ENCODE measurements at places on chromosomes 7 and 10.

DNA sequence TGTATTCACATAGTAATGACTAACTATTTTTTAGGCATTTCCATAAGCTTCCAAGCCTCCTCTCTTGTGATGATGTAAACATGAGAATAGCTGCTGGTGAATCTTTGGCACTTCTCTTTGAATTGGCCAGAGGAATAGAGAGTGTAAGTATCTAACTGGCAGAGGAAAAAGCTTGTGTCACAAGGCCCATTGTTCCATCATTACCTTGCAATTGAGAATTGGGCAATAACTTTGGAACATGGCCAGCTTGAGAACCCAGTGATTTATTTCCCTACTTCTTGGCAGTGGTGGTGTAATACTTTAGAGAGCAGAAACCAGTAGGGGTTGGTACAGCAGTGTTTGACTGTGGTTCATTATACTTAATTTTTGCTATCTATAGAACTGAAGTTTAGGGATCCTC is 12.0 kb downstream of the IFRD1 start:
- DNase-seq: peak; percentile 50

- no peak for DNase-seq
Observed at GRCh38 chr7:116783666-116784318, 78.6 kb upstream of the CAPZA2 start.

GRCh38 chr7:112930787-112931186 is 140.6 kb upstream of the TMEM168 start:
- DNase-seq: no peak

DNA sequence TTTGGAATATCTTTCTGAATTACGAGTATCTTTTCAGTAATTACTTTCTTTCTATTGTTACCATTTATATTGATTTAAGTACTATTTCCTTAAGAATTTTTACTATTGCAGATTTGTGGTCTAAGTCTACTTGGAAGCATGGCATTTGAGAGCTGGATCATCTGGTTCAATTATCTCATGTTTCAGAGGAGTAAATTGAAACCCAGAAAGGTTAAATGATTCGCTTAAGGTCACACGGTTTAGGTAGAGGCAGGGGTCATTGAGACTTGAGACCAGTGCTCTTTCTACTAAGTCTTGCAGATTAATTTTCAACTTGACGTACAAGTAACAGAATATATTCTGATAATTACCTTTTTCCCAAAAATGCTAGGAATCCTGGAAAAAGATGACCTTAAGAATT is 109.2 kb upstream of the GLCCI1 start:
- DNase-seq: no peak

DNA sequence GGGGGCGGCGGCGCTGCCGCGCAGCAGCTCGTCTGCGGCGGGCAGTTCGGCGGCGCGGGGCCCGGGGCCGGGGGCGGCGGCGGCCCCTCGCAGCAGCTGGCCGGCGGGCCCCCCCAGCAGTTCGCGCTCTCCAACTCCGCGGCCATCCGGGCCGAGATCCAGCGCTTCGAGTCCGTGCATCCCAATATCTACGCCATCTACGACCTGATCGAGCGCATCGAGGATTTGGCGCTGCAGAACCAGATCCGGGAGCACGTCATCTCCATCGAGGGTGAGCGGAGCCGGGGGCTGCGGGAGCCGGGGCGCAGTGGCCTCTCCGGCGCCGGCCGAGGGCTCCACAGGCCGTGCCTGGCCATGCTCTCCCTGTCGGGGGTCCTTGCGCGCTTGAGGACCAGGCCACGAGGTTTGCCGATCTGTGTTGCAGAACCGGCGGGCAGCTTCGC is 548 bp downstream of the AGAP3 start:
- DNase-seq: peak; percentile 55

DNA sequence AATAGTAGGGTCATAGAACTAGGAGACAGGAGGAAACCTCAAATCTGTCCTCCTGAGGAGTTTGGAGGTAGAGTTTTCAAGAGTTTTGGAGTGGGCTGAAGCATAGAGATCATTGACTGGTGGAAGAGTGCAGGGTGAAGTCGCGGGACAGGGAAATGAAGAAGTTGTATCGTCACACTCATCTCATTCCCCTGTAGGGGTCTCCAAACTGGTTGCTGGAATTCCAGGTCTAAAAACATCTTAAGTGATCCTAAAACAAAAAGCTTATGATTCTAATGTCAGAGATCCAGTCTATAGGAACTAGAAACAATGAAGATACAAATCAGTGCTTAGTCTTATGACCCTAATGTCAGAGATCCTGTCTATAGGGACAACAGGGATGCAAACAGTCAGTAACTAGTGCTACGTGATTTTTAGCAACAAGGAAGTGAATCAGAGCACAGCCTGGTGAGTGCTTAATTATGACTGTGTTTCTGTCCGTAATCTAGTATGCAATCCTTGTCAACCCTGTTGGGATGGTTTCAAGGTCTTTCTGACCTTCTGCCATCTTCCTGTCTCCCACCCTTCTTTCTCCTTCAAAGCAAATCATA is 139.4 kb downstream of the SKIDA1 start:
- no peak for DNase-seq

GRCh38 chr7:26480156-26480555 is 188.5 kb downstream of the SNX10 start:
- no peak for DNase-seq

DNA sequence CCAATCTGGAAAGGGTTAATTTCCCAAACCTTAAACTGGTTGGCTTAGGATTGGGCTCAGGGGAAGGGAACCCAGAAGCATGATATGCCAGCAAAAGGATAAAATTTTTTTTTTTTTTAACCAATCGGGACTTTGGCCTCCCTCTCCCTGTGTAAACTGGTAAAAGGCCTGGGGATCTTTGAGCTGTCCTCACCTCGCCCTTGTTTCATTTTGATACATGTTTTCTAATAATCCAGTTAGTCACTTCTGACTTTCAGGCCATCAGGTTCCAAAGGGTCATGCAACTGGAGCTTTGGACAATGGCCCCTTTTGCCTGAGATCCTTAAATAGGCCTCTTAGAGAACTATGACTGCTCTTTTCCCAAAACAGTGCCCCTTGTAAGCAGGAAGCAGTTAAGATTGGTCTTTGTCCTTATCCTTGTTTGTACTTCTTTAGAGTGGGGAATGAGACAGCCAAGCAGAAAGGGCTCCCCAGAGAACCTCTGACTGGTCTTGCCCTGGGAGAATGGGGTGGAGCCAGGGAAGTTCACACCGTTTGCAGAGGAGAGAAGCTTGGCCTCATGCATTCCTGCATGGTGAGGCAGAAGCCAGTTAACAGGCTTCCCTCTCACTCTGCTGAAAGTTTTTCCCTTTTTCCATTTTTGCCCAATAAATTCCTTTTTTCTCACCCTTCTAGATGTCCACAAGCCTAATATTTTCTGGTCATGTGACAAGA is 424.2 kb upstream of the CNTNAP2 start:
- DNase-seq: peak; percentile 36

- no peak for DNase-seq
Observed at GRCh38 chr10:74786126-74786525, 40.3 kb upstream of the KAT6B start.

DNA sequence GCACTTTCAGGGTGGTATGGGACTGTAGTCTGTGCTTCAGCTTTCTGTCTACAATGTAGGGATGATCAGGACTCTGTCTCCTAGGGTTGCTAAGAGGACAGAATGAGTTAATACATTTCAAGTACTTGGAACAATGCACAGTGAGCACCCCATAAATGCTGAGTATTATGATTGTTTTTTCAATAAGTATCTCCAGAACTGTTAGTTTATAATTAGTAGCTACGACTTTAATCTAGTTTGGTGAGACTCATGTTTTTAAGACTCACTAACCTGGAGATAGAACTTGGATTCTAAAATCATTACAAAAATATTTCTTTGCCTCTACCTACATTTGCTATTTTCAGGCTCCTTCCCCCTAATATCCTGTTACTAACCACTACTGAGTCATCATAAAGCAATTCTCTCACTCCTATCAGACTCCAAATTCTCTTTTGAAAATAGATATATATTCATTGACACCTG is 95.3 kb downstream of the CPED1 start:
- no peak for DNase-seq

- no peak for DNase-seq
Observed at GRCh38 chr7:8105449-8106095, 137.0 kb downstream of the GLCCI1 start.

DNA sequence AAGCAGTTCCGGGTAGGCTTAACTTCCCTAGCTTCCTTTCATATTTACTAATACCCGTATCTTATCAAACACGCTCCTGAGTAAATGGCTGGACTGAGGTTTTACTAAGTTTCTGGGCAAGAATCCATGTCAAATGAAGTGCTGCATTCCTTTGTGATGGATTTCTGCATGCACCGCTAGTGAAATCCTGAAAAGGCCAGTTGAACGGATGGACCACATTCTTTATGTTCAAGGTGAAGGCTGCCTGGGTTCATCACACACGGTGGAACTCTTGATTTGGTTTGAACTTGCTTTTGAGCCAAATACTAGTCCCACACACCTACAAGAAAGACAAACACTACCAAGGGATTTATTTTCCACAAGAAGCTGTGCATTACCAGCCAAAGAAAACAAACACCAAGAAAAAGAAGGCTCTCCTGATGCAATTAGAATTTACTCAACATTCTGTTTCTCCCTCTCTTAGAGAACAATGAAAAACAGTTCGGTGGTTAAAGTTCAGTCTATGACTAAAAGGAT is 255.0 kb upstream of the SEMA3C start:
- DNase-seq: no peak

DNA sequence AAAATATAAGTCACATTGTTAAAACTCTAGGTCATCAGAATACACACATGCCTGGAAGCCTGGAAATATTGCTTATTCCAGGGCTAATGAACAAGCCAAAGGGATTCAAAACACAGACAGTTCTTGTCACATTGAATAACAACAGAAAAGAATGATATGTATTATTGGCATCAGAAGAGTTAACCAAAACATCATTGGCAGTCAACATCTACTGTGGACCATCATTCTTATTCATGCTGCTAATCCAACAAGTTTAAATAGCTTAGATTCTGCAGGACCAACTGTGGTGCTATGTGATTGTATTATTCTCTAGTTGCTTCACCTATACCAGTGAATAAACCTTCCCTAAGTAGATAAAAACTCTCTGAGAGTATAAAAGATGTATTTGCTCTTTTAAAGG is 198.3 kb downstream of the NEBL start:
- DNase-seq: no peak

GRCh38 chr10:95377950-95378349 is 87.1 kb upstream of the PDLIM1 start:
- no peak for DNase-seq

- DNase-seq: no peak
Observed at GRCh38 chr10:105268961-105269360, 627.9 kb downstream of the SORCS3 start.

DNA sequence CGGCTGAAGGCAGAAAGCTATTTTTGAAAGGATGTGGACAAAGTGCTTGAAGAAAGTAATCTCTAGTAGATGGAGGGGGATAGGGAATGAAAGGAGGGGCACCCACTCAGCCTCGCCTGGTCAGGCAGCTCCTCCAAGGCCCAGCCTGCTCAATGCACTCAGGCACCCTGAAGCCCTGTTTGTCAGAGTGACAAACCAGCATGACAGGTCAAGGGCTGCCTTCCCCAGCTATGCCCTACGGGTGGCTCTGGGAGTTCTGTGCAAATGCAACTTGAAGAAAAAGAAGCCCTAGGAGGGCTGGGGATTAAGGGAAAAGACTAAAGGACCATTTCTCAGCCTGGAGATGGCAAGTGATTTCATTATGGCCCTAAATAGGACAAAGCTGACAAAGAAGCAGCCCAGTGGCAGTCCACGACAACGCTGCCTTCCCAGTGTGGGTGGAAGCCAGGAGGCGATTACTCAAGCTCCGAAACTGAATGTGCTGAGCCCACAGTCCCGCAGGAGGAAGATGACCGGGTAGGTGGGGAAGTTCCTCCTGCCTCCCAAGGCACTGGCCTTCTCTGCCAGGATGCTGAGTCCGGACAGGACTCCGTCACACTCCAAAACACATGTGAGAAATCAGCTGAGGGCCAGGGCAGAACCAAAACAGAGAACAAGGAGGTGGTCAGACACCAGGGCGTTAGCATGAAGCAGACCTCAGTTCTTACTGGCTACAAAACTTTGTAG is 16.3 kb downstream of the LIPA start:
- no peak for DNase-seq

DNA sequence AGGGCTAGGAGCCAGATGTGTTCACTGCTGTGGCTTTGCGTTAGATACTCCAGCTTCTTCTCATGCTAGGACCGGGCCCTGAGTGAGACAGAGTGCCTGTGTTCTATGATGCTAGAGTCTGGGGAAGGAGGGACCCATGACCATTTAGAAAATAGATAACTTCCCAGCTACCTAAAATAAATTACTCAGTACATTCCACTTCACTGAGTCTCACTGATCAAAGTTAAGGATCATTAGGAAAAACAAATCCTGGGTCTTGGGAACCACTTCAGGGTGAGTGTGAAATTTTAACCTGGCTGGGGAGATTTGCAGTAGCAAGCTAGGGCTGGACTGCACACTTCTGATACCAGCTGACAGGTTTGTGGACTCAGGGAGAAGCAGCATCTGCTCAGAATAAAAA is 138.1 kb downstream of the EMX2 start:
- DNase-seq: no peak

GRCh38 chr7:156543699-156544598 is 96.6 kb upstream of the RNF32 start:
- no peak for DNase-seq

- DNase-seq: peak; percentile 20
Observed at GRCh38 chr7:132152131-132152889, 424.0 kb downstream of the PLXNA4 start.

DNA sequence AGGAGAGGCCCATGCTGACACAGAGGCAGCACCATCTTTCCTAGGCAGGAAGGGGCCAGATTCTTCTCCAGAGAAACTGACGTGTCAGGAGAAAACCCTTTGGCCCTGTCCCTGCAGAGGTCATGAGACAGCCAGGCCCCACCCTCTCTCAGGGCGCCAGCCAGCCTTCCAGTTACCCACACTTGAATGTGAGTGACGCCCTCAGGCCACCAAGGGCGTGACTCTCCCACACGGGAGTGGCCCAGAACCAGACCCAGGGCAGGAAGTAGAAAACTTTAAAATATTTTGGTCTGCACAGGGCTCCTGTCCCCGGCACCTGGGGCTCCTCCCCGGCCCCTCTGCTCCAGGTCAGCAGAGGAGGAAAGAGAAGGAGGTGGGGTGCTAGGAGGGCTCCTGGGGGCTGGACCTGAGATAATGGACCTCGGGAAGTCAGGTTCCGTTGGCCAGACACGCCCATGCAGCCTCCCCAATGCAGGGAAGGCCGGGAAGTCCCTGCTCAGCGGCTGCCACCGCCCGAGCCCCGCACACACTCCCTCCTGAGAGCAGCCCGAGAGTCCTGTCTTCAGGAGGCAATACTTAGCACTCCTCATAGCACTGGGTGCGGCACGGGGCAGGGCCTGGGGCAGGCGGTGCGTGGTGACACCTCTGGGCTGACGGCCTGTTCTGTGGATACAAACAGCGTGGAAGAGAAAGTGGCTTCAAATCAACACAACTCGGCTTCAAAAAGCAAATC is 67.0 kb upstream of the CFAP46 start:
- DNase-seq: peak; percentile 59

DNA sequence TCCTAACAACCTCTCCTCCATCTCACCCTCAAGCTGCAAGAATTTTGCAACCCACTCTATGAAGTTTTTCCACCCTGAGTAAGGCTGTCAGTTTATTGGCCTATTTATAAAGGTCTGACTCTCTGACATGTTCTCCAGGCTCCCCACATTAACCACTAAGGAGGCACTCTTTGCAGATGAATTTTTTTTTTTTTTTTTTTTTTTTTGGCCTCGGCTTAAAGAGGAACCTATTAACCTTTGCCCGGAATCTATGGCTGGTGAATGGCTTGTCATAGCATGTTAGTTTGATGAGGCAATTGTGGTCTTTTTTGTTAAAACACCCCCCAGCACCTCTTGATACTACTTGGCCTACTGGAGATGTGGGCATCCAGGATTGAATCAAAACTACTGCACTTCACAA is 57.1 kb downstream of the TBXAS1 start:
- no peak for DNase-seq

GRCh38 chr10:44380829-44381600 is 3.9 kb downstream of the CXCL12 start:
- no peak for DNase-seq

Data from hepatocyte (in vitro differentiated cells).